Smooth muscle cell of the pulmonary artery (primary cell): ENCODE measurements at places on chromosomes 3 and 15. TPM values are rescaled to one million over a fixed set of nuclear protein-coding genes. Genes with fewer than 3 reads are reported as not detected.

Gene PLAAT1
- total RNA-seq, result not detected in 2 replicates

Gene C2CD4A
- 0.36 and 1.4 TPM in 2 replicates for total RNA-seq

Gene CSTA
- total RNA-seq, result 1.2 TPM in 1 of 2 replicates, not detected in the other

Gene CCDC9B
- 49.3 and 91.9 TPM in 2 replicates for total RNA-seq

Gene MUC4
- total RNA-seq, result under 0.01 TPM in 1 of 2 replicates, not detected in the other
